ENCODE measurements at places on chromosomes 4 and X. TPM values are rescaled to one million over a fixed set of nuclear protein-coding genes. Genes with fewer than 3 reads are reported as not detected.

- DNase-seq = no peak
Observed at GRCh38 chrX:29841750-29842149, 373.6 kb upstream of the MAGEB2 start.

DNA sequence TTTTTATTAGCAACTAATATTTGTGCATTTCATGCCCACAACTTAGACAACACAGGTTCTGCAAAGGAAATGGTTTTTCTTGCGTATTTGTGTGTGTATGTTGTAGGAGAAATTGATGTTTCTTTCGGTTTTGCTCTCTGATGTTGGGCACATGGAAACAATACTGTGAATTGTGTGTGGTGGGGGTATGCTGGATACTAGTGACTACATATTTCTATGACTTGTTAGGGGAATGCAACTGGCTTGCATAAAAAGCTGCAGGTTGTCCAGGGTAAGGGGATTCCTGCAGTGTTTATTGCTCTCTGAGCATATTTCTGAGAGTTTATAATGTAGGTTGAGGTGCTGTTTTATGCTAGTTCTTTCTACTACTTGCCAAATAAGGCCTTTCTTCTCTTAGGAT lies 11.6 kb downstream of the DLG3 start:
- no peak for DNase-seq

GRCh38 chr4:27248829-27249228 lies 388.2 kb downstream of the STIM2 start:
- DNase-seq = peak; percentile 62

DNA sequence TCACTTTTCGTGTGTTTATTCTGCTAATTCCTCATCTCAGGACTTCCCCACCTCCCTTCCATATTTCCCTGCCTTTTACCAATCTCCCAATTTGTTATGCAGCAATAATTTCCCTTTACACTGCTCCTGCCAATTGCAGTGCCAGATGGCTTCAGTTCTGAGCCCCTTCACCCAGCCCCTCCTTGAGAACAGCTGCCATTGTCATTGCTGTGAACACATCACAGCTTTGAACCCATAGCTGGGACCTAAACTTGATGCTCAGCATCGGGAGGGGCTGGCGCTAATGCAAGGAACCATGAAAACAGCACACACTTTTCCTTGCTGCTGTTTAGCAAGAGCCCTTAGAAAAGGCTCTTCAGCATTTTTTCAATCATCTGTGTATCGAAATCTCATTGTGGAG lies 104.9 kb downstream of the ALPK1 start:
- no peak for DNase-seq

The ANTXR2 gene
- 112 TPM for polyA plus RNA-seq

DNA sequence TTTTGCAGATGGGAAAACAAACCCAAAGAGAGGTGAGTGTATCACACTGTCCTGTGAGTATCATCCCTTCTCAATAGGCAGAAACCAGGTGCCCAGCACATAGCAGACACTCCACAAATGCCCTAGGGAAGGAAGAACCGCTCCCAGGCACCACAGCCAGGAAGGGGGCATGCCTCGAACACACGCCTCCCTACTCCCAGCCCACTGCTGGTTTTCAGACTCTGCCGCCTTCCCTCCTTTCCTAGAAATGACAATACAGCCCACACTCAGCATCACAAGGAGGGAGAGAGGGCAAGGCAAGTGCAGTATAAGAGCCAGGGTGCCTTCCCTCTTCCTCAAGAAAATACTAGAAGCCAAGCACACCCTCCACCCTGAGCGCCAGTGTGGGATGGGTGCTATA lies 16.2 kb downstream of the JAKMIP1 start:
- no peak for DNase-seq

DNA sequence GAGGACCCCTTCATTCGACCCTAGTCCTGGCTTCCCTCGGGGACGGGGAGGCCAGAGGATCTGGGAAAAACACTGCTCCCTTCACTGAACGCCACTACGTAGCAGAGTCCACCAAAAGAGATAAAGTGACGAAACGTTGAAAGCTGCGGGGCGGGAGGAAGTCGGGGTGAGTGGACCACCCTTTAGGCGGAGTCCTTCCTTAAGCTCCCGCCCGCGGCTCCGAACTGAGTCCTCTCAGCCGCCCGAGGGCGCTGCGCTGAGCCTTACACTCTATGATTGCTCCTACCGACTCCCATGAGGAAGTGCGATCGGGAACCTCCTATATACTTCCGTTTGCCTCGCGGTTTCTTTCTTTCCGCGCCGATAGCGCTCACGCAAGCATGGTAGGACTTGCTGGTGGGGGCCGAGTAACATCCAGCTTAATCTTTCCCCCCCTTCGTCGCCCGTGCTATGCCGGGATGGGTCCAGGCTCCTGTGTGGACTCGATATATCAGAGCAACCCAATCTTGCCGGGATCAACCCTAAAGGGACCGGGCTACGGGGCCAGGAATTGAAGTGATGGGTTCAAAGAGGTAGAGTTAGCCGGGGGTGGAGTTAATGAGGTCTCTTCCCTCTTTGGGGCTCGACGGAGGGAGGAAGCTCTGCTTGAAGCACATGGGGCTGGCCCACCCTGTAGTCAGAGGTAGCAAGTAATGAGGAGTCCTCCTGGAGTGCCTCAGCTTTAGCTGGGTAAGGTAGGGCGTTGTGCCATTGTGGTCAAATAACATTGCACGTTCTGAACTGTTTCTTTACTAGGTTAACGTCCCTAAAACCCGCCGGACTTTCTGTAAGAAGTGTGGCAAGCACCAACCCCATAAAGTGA lies at the start of gene RPL36A:
Gene RPL36A (plus strand): TSS at position 348 of the 862 bp plus-strand sequence. CDS start 33 bp downstream, at position 381.
- peak; percentile 87 for DNase-seq

DNA sequence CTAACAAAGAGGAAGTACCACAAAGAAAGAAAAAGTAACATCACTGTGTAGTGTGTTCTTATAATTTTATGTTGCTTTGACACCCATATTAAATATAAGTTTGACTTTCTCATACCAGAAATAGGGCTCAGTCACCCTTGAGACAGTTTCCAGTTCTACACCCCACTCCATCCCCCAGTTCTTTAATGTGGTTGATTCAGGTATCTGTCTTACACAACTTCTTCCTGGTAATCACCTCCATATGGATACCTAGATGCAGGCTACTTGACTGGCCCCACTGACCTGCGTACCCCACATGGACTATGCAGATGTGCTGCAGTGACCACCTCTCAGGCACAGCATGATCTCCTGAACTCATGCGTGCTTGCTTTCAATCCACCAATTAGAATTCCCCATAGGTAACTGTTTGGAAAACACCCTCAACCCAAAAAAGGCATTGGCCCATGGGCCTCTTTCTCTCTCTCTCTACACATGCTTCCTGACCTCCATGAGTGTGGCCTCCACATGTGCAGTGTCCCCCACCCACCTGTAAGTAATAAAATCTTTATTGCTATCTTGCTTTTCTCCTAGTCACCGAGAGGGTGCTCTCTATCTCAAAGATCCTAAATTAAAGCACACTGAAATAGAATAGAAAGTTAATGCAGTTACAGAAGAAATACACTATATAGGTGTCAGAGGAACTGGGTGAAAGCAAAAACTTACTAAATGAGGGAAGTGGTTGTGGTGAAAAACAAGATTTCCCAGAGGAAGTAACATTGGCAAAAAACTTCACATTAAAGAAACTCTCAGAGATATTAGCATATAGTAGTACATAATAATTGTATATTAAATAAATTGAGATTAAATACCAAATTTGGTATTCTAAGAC lies 98.4 kb downstream of the ZAR1 start:
- DNase-seq = no peak

- DNase-seq = no peak
Observed at GRCh38 chrX:55522596-55523276, 33.1 kb upstream of the USP51 start.

The DDX53 gene
- polyA plus RNA-seq = not detected

The SULT1B1 gene
- polyA plus RNA-seq = 0.43 TPM

- no peak for DNase-seq
Observed at GRCh38 chr4:180280076-180280475, 1963.1 kb upstream of the TENM3 start.

DNA sequence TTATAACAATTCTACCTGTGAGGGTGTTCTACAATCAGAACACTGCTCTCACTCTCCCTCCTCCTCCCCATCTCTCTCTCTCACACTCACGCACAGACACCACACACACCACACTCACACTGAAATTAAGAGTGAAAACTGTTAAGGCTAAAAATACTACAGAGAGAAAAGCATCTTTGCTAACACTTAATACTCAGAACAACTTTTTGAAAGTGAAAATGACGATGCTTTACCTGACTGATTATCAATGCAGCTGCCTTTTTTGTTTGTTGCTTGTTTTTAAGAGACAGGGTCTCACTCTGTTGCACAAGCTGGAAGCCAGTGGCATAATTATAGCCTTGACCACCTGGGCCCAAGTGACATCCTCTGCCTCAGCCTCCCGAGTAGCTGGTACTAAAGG lies 222.4 kb downstream of the APBB2 start:
- no peak for DNase-seq

DNA sequence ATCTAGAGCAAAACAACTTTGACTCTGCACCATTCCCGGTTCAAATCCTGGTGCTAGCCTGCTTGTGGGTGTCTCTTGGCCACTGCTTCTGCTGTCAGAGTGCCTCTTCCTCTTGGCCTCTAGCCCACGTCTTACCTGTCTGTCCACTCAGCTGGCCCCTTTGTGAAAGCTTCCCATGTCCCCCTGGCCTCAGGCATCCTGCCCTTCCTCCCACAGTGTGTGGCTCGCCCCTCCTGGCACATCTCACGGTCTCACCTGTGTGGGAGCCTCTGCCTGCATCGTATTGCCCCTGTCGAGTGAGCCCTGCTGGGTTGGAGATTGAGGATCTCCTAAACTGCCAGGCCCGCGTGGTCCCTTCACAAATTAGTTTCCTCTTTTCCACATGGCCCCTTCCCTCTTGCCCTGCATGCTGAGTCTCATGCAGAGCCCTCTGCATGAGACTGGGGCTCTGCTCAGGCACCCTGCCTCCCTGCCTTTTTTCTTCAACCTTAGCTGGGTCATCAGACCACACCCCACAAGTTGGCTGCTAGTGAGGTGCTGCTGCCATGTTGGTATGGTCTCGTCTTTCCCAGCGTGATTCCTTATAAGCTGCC lies 53.7 kb upstream of the TADA2B start:
- no peak for DNase-seq

GRCh38 chr4:148780426-148781005 lies 338.3 kb upstream of the NR3C2 start:
- no peak for DNase-seq

GRCh38 chr4:123449780-123450179 lies 53.2 kb downstream of the SPRY1 start:
- DNase-seq = no peak

The XAGE1A gene
- polyA plus RNA-seq = not detected

The MAGEA2B gene
- not detected for polyA plus RNA-seq

- DNase-seq = no peak
Observed at GRCh38 chr4:26779674-26780073, 81.0 kb upstream of the STIM2 start.

The RAI2 gene
- 8.6 TPM for polyA plus RNA-seq

The OPRPN gene
- not detected for polyA plus RNA-seq

GRCh38 chrX:35382966-35383365 lies 415.2 kb upstream of the MAGEB16 start:
- DNase-seq = no peak

GRCh38 chr4:106614441-106614840 lies 245.9 kb upstream of the GIMD1 start:
- DNase-seq = peak; percentile 21

- DNase-seq = no peak
Observed at GRCh38 chrX:131359611-131360010, 70.5 kb upstream of the IGSF1 start.

DNA sequence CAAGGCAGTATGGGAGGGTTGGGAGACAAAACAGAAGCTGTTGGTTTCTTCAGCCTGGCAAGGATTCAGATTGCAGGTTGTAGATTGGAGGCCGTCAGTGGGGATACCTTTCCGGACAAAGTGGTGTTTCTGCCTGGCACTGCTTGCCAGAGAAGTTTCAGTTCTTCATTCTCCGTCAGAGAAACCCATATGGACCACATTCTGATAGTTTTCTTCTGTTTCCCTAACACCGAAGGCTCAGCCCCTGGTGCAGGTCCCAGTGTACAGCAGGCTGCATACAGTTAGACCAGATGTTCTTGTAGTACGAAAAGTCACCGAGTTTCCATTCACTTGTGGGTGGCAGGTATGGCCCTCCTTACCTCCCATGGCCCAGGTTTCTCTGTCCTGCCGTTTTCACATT lies 107.3 kb downstream of the PTTG2 start:
- no peak for DNase-seq

The F11 gene
- polyA plus RNA-seq = not detected

DNA sequence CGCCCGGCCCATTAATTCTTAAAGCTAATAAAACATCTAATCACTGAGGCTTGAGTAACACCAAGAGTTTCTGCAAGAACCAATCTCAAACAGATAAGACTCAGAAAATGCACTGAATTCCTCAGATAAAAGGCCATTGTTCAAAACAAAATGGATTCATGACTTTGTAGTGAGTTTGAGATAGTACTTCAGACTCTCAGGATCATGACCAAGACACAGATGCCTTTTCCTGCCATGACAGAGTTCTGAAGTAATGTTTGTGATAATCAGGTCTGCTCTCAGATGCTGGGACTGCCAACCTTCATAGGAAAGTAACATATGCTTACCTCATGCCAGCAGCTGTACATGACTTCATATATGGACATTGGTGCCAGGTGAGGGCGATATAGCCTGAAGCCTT lies 54.6 kb downstream of the NIPAL1 start:
- DNase-seq = no peak

DNA sequence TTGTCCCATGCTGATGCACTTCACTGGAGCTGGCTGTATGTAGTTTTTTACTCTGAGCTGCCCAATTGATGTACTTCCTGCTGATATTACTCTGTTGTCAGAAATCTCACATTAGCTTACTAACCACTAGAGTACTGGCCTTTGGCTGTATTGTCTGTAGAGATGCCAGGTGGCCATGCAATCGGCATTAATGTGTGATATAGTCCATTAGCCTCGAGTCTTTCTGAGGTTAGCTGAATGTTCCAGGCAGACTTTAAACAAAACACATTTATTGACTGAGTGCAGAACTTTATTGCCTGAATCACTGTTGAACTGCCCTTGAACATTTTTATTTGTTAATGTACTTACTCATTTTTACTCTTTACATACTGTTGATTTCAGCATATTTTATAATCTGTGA lies 335.2 kb downstream of the PCDH10 start:
- no peak for DNase-seq

The H2BW2 gene
- 0.54 TPM for polyA plus RNA-seq

- no peak for DNase-seq
Observed at GRCh38 chr4:82053396-82053795, 320.4 kb downstream of the HNRNPD start.

The SCML1 gene
- polyA plus RNA-seq = 17.4 TPM

DNA sequence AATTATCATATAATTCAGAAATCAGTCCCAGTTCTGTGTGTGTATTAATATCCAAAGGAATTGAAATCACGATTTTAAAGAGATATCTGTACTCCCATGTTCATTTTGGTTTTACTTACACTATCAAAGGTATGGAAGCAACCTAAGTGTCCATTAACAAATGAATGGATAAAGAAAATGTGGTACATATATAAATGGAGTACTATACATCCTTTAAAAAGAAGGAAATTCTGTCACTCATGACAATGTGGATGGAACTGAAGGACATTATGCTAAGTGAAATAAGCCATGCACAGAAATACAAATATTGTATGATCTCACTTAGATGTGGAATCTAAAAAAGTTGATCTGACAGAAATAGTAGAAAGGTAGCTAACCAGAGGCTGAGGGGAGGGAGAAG lies 63.8 kb downstream of the CD99L2 start:
- DNase-seq = no peak

Data from muscle of back (tissue), 13 donors.